Activated CD8-positive, alpha-beta T cell treated with anti-CD3 and anti-CD28 coated beads for 36 hours (primary cell): ENCODE measurements at places on chromosomes 7 and 10.

- DNase-seq, result no peak
These were observed 77.2 kb upstream of the NPTX2 start for GRCh38 chr7:98539865-98540264.

DNA sequence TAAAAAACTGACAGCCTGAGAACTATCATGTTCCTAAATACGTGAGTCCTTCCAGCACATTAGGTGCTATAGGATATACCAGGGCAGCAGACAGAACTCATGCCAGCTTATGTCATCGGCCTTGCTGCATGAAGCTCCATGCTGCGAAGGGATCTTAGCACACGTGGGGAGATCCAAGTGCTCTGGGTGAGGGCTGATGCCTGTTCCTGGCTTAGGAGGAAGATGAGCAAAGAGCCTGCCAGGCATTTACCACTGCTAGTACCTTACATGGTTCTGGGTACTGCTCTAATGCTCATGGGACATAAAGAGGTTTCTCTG is 43.2 kb downstream of the SVIL start:
- no peak for DNase-seq

GRCh38 chr10:121449482-121449924 is 148.7 kb downstream of the FGFR2 start:
- DNase-seq, result no peak

DNA sequence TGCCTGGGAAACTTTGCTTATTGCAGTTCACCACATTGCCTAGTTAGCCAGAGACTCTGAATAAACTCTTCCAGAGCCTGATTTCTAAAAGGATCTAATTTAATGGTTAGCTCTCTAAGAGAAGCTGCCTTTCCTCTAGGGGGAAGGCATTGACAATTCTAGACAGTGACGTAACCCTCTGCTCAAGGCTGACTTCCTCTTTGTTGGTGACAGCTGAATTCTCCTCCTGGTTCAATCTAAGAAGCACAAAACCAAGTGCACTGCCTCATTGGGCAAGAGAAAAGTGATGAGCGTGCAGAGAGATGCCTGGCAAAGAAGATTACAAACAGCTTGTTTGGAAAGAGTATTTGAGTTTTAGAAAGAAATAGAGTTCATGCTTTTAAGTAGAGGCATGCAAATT is 102.7 kb downstream of the MACC1 start:
- peak; percentile 5 for DNase-seq

GRCh38 chr7:98165827-98166667 is 45.2 kb upstream of the BHLHA15 start:
- DNase-seq, result peak; percentile 80

DNA sequence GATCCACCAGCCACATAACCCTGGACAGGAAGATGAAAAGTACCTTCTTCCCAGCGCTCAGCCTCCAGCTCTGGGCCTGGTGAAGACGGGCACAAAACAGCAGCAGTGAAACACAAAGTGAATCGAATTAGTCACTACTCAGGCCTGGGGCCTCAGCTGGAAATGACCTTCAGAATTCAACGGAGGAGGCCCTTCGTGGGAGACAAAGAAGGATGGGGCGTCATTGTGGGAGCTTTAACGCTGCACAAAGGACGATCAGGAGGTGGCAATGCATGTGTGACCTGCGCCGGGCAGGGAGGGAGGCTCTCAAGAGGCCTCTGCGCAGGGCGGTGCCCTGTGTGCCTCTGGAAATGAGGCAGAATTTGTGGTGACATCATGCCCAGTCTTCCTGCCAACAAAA is 161.9 kb downstream of the DNAJB6 start:
- DNase-seq, result no peak

GRCh38 chr10:126242397-126243260 is 145.6 kb downstream of the ADAM12 start:
- DNase-seq, result no peak
